ENCODE measurements at places on chromosomes 1 and 21.
A peak's percentile ranks its signal among the peaks of the same experiment; 100 is the strongest.

GRCh38 chr1:24459551-24460266 is 42.9 kb upstream of the RCAN3 start:
- no peak for DNase-seq

DNA sequence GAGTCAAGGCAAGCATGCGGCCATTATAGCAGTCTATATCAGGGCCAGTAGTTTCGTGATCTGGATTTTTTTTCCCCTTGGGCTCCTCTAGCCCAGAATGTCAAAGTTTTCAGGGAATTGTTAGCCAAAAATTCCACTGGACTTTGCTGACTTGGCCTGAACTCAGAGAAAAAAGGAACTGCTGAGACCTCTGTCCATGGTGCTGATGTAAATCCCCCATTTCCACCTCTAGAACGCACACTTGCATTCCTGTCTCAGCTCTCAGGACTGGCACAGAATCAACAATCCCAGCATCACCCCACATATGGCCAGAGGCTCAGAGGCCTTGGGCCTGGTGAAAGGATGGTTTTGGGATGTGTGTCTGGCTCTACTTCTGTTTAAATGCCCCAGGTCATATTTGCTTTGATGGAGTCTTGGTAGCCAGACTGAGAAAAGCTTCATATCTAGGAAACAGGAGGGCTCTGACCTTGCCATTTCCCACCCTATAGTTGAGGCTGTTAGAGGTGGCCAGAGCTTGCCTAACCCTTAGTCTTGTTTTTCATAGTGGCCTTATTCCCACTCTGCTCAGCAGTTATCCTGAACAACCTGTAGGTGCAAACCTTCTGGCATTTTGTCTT is 16.9 kb upstream of the EFCAB14 start:
- DNase-seq, result peak; percentile 27

DNA sequence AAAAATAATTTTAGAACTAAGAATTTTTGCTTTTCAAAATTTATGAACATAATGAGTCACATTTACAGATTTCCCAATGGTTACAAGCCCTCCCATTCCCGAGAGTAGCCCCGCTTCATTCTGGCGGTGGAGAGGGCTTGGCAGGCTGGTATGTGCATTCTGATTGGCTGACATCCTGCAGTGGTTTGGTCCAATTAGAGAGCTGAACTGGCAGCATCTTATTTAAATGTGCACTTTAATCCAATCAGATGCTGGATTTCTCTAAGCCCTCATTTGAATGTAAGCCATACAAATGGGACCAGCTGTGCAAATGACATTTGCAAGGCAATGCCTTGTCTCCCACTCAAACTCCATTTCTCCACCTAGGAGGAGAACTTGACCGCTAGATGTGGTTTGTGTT is 18.0 kb upstream of the TRIM17 start:
- no peak for DNase-seq

- no peak for DNase-seq
Measured at GRCh38 chr21:20440338-20440737, 557.9 kb upstream of the NCAM2 start.

- DNase-seq, result peak; percentile 7
Measured at GRCh38 chr21:29829564-29830275, 110.1 kb downstream of the GRIK1 start.

Data from cerebellar cortex (tissue), 1 donor.